ENCODE measurements at places on chromosomes 4 and X.

GRCh38 chrX:20609916-20610415 lies 343.3 kb upstream of the RPS6KA3 start:
- no peak for DNase-seq

DNA sequence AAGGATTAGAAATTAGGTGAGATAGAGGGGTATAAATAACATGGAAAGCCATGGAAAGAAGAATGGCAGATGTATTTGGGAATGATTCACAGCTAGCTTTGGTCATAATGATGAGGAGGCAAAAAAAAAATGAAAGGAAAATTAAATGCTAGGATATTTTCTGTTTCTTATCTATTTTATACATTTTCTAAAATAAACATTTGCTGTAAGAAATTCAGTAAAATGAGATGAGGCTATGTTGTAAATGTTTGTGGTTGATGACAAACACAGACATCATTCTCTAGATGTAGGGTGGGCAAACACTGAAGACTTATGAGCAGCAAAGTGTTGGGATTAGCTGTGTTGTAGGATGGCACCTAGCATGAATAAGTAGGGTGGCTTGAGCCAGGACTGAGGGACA lies 407.1 kb downstream of the IL15 start:
- DNase-seq: no peak

DNA sequence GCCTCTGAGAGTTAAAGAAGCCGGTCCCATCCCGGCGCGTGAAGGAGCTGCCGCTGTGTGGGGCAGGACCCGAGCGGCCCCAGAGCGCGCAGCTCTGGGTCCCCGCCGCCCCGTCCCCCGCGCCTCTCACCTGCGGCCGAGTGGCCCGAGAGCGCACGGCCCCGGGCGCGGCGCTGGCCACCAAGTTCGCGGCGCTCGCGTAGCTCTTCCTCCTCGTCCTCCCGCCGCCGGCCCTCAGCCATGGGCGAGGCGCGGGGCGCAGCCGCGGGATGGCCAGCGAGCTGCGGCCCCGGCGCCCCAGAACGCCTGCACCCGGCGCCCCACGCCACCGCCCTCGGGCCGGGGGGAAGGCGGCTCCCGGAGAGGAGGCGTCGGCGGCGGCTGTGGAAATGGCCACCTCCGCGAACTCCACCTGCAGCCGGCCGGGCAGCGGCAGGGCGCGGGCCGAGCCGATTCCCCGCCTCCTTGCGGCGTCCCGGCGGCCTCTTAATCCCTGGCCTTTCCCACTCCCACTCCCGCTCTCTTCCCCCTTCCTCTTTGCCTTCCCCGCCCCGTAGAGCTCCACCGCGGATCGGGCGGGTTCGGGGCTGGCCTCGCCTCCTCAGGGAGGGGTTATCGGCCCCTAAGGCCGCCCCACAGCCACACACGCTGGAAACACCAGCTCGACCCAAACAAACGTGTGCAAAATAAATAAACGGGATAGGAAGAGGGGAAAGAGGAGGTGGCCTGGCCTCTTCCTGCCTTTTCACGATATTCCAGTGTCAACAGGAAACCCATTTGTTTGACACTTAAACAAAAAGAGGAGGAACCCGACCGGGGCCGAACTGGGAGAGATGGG lies at the start of gene SH3D19:
Gene SH3D19 (minus strand): TSS at position 495 of the 838 bp plus-strand sequence. CDS start 253 bp downstream, at position 242.
- no peak for DNase-seq

DNA sequence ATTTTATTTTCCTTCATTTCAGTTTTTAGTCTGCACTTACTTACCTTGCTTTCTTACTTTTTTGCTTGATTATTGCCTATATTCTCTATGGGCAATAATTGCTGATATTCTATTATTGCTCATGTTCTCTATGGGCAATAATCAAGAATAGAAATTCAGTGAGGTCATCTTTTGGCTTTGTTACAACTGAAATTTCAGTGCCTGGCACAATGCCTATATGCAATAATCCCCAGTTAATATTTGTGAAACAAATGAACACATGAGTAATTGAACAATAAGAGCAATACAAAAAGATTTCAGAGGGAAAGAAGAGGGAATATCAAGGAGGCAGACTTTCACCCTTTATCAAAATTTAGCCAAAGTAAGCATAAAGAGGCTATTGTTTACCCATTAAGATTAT lies 48.6 kb upstream of the ARSJ start:
- no peak for DNase-seq

GRCh38 chr4:83552924-83553323 lies 17.0 kb downstream of the GPAT3 start:
- DNase-seq: no peak

DNA sequence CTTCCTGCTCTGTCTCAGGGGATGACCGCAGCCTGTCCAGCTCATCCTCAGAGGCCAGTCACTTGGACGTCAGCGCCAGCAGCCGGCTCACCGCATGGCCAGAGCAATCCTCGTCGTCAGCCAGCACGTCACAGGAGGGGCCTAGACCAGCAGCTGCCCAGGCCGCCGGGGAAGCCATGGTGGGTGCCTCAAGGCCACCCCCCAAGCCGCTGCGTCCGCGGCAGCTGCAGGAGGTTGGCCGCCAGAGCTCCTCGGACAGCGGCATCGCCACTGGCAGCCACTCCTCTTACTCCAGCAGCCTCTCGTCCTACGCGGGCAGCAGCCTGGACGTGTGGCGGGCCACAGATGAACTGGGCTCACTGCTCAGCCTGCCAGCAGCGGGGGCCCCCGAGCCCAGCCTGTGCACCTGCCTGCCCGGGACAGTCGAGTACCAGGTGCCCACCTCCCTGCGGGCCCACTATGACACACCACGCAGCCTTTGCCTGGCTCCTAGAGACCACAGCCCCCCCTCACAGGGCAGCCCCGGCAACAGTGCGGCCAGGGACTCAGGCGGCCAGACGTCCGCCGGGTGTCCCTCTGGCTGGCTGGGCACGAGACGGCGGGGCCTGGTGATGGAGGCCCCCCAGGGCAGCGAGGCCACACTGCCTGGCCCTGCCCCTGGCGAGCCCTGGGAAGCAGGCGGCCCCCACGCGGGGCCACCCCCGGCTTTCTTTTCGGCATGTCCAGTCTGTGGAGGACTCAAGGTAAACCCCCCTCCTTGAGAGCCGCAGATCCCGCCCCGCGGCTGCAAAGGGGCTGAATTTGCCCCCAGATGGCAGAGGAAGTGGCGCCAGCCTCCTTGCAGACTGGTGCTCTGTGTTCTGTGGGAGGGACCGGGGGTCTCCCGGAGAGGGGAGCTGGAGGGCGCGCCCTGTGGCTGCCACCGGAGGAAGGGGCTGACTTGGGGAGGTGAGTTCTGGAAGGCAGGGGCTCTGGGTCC lies 29.9 kb downstream of the DOK7 start:
- DNase-seq: no peak

- no peak for DNase-seq
Observed at GRCh38 chrX:23890933-23891332, 16.8 kb downstream of the APOO start.

DNA sequence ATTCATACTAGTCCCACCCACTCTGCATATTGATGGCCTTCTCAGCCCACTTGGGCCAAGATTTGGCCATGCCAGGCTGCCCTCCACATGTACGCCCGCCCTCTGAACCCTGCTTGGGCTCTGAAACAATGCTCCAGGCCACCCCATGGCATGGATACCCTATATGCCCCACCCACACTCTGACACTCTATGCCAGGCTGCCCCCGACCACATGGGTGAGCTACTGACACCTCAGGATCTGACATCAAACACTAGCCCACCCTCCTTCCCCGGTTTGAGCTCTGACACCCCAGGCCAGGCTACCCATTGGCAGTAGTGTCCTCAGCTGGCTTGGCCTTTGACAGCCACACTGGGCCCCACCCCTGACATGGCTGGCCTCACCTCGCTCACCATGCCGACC lies 69.5 kb downstream of the HPRT1 start:
- DNase-seq: no peak

GRCh38 chrX:151396042-151396824 lies 773 bp upstream of the VMA21 start:
- no peak for DNase-seq

GRCh38 chr4:109648266-109648996 lies 54.8 kb downstream of the CASP6 start:
- DNase-seq: no peak

DNA sequence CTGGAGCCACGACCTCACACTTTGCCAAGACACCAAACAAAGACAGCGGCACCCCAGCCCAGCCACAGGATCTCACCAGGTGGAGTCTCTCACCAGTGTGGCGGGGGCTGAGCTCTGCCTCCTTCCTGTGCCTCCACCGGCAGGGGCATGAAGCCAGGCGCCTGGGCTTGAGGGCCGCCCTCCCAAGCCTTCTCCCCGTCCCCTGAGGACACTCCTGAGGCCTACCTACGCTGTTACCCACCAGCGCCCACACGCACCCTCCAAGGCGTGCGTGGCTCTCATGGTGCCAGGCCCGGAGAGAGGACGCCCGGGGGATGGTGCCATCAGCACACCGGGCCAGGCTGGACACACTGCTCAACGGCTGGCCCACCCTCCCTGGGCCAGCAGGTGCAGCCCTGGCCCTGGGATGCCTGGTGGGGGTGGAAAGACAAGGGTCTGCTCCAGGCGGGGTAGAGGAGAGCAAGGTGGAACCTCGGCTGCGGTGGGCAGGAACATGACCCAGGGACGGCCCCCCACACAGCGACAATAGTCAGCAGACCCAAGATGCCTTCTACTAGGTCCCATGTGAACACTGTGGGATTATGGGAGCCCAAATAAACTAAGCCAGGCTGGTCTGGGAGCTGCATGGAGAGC lies 22.1 kb downstream of the NELFA start:
- no peak for DNase-seq

GRCh38 chr4:7457201-7458065 lies 22.7 kb upstream of the PSAPL1 start:
- DNase-seq: no peak

- DNase-seq: no peak
Observed at GRCh38 chr4:67256388-67257043, 288.8 kb downstream of the CENPC start.

DNA sequence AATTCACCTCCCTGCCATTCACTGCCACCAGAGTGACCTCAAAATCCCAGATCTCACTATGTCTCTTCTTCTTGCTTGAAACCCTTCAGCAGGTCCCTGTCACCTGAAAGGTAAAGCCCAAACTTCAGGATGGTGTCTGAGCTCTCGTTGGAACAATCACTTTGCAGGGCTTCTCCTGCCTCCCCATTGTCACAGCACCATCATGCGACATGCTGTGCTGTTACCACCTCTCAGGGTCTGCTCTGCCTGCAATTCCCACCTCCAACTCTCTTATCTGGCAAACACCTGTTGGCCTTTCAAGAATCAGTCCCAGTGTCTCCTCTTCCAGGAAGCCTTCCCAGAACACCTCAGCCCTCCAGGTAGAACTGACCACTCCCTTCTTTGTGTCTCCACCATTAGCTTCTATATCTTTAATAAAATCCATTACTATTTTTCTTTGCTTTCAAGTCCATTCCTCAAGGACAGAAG lies 46.2 kb downstream of the SEL1L3 start:
- no peak for DNase-seq

GRCh38 chr4:8198206-8198905 lies 734 bp upstream of the SH3TC1 start:
- DNase-seq: no peak

DNA sequence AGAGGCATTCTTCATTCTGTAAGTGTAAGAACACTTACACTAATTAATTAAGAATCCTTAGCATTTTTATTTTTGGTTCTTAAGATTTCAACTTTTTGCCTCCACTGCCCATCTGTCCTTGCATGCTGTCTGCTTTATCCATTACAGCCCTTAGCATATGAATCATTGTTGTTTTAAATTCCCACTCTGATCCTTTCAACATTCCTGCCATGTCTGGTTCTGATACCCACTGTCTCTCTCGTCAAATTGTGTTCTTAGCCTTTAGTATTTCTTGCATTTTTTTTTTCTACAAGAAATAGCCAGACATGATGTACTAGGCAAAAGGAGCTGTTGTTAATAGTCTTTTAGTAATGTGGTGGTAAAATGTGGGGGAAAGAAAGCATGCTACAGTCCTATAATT lies 1360.0 kb downstream of the TECRL start:
- DNase-seq: no peak

DNA sequence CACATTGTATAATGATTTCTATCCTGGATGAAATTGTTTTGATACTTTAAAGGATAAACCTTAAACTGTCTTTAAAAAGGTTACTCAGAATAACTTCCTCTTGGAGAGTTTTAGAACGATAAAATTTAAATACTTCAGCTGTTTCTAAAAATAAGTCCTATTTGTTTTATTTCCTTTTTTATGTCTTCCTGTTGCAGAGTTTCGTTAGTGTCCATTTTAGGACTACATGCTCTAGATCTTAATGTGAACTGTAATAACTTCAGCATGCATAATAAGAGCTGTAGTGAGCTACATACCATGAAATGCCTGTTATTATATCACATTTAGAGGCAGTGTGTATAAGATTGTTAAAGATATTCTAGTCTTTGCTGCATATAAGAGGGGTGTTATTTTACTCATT lies 14.6 kb downstream of the ATP10D start:
- no peak for DNase-seq

DNA sequence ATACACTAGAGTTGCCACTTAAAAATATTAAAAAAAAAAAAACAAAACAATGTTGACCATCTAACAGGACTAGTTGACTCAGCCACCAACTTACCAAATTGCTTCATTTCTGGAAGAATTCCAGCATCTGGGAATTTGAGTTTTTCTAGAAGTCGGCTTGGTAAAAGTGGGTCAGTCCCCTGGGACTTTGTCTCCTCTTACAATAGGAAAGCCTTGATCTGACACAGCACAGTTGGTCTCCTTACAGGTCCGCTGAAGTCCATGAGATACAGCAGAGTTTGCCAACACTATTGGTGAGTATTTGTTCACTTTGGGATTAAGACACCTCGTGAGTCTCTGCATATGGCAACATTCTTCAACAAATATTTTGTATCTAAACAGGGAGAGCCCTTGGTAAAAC lies 18.2 kb upstream of the DDIT4L start:
- no peak for DNase-seq

- no peak for DNase-seq
Observed at GRCh38 chr4:42150653-42151567, 1.5 kb downstream of the BEND4 start.

DNA sequence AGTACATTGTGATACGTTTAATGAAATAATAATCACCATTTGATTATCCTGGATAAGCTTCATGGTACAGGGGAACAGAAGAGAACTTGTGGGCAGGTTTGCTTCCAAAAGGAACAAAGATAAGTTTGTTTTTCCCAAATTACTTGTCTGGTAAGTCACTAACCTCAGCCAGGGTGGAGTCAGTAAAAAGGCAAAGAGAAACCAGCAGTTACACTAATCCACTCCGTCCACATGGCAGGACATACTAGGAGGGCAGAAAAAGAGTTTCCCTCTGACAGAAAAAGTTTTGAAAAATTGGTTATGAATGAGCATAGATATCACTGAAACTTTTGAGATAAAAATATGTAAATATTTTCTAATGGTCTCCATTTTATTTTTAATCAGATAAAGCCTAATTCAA lies 285.9 kb downstream of the IL15 start:
- DNase-seq: no peak

All from NCI-H187 (cell line).